Pancreas (tissue), 10 donors: ENCODE measurements at places on chromosomes 12 and 14. TPM values are rescaled to one million over a fixed set of nuclear protein-coding genes. Genes with fewer than 3 reads are reported as not detected.

Gene OR6C1
- not detected for total RNA-seq

Gene SLC25A21
- total RNA-seq: 0.83 TPM

Gene FAM222A
- 3.7 TPM for total RNA-seq

Gene TCHP
- total RNA-seq: 11.9 TPM

Gene DIP2B
- 15.9 TPM for total RNA-seq

Gene NOS1
- total RNA-seq: 1.0 TPM

- no peak for DNase-seq
- no peaks in the 10 kb centered on the region for H3K27me3 ChIP-seq
- no peaks in the 10 kb centered on the region for H3K36me3 ChIP-seq
- no peak overlapping the region for H3K4me3 ChIP-seq
These were observed 95.3 kb downstream of the FGD4 start for GRCh38 chr12:32494656-32495055.

DNA sequence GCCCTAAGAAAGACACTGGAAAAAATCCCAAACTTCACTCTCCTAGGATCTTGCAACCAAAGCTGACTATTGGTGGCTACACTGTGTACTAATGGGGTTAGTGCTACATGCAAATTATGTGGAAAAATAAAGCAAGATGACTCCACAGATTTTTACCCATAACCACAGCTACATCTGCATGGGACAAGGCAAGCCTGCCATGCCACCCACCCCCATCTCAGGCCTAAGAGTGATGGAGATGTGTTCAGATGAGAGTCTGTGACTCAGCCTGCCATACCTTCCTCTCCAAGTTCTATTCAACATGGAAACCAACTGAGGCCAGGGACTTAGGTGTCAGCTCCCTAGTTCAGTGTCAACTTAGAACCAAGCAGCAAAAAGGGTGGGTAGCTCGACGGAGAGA, 206.2 kb downstream of the PELI2 start:
- no peaks in the 10 kb centered on the region for H3K36me3 ChIP-seq
- DNase-seq: no peak
- no peaks in the 10 kb centered on the region for H3K4me1 ChIP-seq
- H3K27ac ChIP-seq: no peak overlapping the region
- no peak overlapping the region for H3K4me3 ChIP-seq

GRCh38 chr12:58326534-58326933, 385.2 kb downstream of the ATP23 start:
- no peaks in the 10 kb centered on the region for H3K4me1 ChIP-seq
- H3K4me3 ChIP-seq: no peak overlapping the region
- DNase-seq: no peak
- no peaks in the 10 kb centered on the region for H3K27me3 ChIP-seq
- no peaks in the 10 kb centered on the region for H3K36me3 ChIP-seq
- no peak overlapping the region for H3K27ac ChIP-seq

DNA sequence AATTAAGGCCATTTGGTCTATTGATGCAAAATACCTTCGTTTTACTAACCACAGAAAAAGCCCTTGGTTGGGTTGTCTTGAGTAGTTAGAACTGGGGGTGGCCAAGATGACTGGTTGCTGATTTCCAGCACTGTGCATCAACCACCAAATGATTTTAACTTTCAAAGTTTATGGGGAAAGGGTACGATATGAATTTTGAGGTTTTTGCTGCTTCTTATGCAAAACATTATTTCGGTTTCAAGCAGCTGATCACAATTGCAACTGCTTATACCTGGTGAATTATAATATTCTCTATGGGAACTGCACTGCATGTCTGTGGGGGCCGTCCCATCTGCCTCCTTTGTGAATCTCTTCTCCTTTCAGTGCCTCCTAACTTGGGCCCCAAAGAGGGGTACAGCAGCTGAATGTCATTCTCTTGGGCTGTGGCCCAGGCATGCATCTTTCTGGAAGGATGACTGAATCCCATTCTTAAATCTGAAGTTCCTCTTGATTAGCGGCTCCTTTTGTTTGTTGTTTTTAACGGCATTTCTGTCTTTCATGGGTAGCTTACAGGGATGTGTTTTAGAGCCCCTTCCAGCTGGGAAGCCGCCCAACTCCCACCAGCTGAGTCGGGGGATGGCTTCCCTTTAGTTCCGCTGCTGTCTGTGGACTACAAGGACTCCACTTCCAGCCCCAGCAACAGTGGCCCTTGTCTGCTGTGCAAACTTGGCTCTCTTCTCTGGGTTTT, 479.8 kb downstream of the ZFP36L1 start:
- no peaks in the 10 kb centered on the region for H3K27me3 ChIP-seq
- no peak overlapping the region for H3K4me3 ChIP-seq
- peak overlapping the region; percentile 28 for H3K27ac ChIP-seq
- DNase-seq: no peak
- peaks cover 45% of the 10 kb centered on the region for H3K4me1 ChIP-seq
- H3K36me3 ChIP-seq: no peaks in the 10 kb centered on the region

- H3K4me3 ChIP-seq: peak overlapping the region; percentile 39
- no peak overlapping the region for H3K27ac ChIP-seq
- peaks cover 25% of the 10 kb centered on the region for H3K4me1 ChIP-seq
- no peaks in the 10 kb centered on the region for H3K36me3 ChIP-seq
- no peaks in the 10 kb centered on the region for H3K27me3 ChIP-seq
These were observed 2.3 kb downstream of the WNT1 start for GRCh38 chr12:48980389-48980952.

GRCh38 chr12:114884575-114884974, 200.6 kb upstream of the TBX3 start:
- no peak overlapping the region for H3K4me3 ChIP-seq
- H3K36me3 ChIP-seq: no peaks in the 10 kb centered on the region

GRCh38 chr12:95642583-95642982, 91.3 kb upstream of the USP44 start:
- DNase-seq: no peak
- H3K36me3 ChIP-seq: no peaks in the 10 kb centered on the region
- H3K4me3 ChIP-seq: no peak overlapping the region
- no peak overlapping the region for H3K27ac ChIP-seq

GRCh38 chr12:68805592-68806120, 2.3 kb upstream of the MDM2 start:
- DNase-seq: no peak
- peaks cover 10% of the 10 kb centered on the region for H3K36me3 ChIP-seq
- no peak overlapping the region for H3K27ac ChIP-seq
- peaks cover 10% of the 10 kb centered on the region for H3K4me1 ChIP-seq

GRCh38 chr14:65074449-65075150, 27.7 kb downstream of the MAX start:
- no peak overlapping the region for H3K4me3 ChIP-seq
- no peaks in the 10 kb centered on the region for H3K27me3 ChIP-seq
- H3K4me1 ChIP-seq: peaks cover 7% of the 10 kb centered on the region
- H3K36me3 ChIP-seq: no peaks in the 10 kb centered on the region

DNA sequence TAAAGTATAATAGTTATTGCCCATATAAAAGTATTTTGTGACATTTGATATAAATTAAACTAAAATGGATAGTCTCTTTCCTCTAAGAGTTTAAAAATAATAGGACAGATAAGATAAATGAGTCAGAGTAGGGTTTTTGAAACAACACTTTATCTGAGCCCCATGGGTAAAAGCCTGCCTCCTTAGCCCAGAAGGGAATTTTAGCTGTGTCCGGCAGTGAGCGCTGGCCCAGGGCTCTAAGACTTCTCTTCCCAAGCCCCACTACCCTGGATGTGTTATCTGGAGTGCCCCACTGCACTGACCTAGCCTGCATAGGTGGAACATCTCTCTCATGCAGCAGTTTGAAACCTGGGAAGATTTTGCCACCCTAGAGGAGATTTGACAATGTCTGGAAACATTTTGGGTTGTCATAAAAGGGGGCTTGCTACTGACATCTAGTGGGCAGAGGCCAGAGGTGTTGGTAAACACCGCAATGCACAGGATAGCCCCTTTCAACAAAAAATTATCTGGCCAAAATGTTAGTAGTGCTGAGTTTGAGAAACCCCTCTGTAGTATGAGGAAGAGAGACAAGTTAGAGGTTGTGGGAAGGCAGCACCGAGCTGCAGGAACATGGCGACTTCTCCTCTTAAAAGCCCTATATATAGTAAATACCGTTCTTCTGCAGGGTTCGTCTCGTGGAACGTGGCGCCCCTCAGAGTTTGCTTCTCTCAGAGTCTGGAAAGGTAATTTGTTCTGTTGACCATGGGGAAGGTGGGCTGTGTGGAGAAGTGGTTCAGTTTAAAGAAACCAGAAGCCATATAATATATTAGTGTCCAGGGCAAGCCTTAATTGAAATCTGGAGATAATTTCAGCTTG, 29.3 kb upstream of the ATF1 start:
- H3K36me3 ChIP-seq: peaks cover 23% of the 10 kb centered on the region
- no peaks in the 10 kb centered on the region for H3K27me3 ChIP-seq
- DNase-seq: no peak
- H3K27ac ChIP-seq: no peak overlapping the region
- no peak overlapping the region for H3K4me3 ChIP-seq

GRCh38 chr12:45687081-45688015, 42.2 kb upstream of the ARID2 start:
- DNase-seq: no peak
- no peaks in the 10 kb centered on the region for H3K4me1 ChIP-seq
- H3K36me3 ChIP-seq: no peaks in the 10 kb centered on the region
- no peak overlapping the region for H3K27ac ChIP-seq
- no peaks in the 10 kb centered on the region for H3K27me3 ChIP-seq

GRCh38 chr14:65815127-65815526, 402.6 kb downstream of the FUT8 start:
- no peak for DNase-seq
- H3K27ac ChIP-seq: no peak overlapping the region
- H3K4me1 ChIP-seq: no peaks in the 10 kb centered on the region
- no peaks in the 10 kb centered on the region for H3K36me3 ChIP-seq
- no peaks in the 10 kb centered on the region for H3K27me3 ChIP-seq

GRCh38 chr14:98177551-98177950, 1094.4 kb downstream of the BCL11B start:
- DNase-seq: no peak
- H3K4me1 ChIP-seq: no peaks in the 10 kb centered on the region
- H3K27ac ChIP-seq: no peak overlapping the region
- no peaks in the 10 kb centered on the region for H3K36me3 ChIP-seq
- H3K4me3 ChIP-seq: no peak overlapping the region

GRCh38 chr12:106918746-106919145, 37.0 kb upstream of the TMEM263 start:
- H3K27me3 ChIP-seq: no peaks in the 10 kb centered on the region
- H3K4me3 ChIP-seq: no peak overlapping the region

- peak; percentile 97 for DNase-seq
- H3K4me3 ChIP-seq: peak within 1 kb of the TSS; percentile 70
- peaks cover 22% of the 10 kb centered on the region for H3K4me1 ChIP-seq
- peak within 1 kb of the TSS; percentile 79 for H3K27ac ChIP-seq
- H3K27me3 ChIP-seq: no peaks in the 10 kb centered on the region
These were observed at the start of gene JDP2 for GRCh38 chr14:75427482-75428229. JDP2 (plus strand) TSS chr14:75428022; CDS start chr14:75437921, 9,899 bp downstream.

DNA sequence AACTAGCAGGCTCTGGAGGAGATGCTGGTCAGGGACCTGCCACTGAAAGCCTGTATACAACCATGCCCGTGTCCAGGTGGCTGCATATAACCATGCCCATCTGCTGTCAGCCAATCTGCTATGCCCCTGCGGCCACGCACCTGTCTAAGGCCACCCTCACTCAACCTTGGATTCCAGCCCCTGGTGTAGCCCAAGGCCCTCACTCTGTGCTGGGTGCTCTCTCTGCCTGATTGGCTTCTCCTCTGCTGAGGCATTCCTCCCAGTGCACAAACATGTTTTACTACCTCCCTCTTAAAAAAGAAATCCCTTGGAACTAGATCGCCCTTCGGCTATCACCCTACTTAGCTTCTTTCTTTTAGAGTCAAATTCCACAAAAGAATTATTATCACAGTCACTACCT, 45.5 kb downstream of the ZFP36L1 start:
- DNase-seq: no peak
- no peaks in the 10 kb centered on the region for H3K4me1 ChIP-seq
- H3K27me3 ChIP-seq: no peaks in the 10 kb centered on the region
- no peak overlapping the region for H3K4me3 ChIP-seq

- DNase-seq: no peak
- no peak overlapping the region for H3K27ac ChIP-seq
- H3K36me3 ChIP-seq: no peaks in the 10 kb centered on the region
- no peaks in the 10 kb centered on the region for H3K4me1 ChIP-seq
- no peak overlapping the region for H3K4me3 ChIP-seq
These were observed 26.5 kb upstream of the EPS8 start for GRCh38 chr12:15815730-15816129.

GRCh38 chr14:59986556-59987059, 66.7 kb downstream of the LRRC9 start:
- no peak overlapping the region for H3K4me3 ChIP-seq
- no peak for DNase-seq
- no peaks in the 10 kb centered on the region for H3K4me1 ChIP-seq
- no peak overlapping the region for H3K27ac ChIP-seq
- no peaks in the 10 kb centered on the region for H3K36me3 ChIP-seq

DNA sequence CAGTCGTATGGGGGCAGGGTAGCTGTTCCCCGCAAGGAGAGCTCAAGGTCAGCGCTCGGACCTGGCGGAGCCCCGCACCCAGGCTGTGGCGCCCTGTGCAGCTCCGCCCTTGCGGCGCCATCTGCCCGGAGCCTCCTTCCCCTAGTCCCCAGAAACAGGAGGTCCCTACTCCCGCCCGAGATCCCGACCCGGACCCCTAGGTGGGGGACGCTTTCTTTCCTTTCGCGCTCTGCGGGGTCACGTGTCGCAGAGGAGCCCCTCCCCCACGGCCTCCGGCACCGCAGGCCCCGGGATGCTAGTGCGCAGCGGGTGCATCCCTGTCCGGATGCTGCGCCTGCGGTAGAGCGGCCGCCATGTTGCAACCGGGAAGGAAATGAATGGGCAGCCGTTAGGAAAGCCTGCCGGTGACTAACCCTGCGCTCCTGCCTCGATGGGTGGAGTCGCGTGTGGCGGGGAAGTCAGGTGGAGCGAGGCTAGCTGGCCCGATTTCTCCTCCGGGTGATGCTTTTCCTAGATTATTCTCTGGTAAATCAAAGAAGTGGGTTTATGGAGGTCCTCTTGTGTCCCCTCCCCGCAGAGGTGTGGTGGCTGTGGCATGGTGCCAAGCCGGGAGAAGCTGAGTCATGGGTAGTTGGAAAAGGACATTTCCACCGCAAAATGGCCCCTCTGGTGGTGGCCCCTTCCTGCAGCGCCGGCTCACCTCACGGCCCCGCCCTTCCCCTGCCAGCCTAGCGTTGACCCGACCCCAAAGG, 804 bp downstream of the GAPDH start:
- peaks cover 3% of the 10 kb centered on the region for H3K36me3 ChIP-seq
- peak overlapping the region; percentile 98 for H3K27ac ChIP-seq
- DNase-seq: peak; percentile 62
- no peaks in the 10 kb centered on the region for H3K27me3 ChIP-seq
- H3K4me3 ChIP-seq: peak overlapping the region; percentile 99

GRCh38 chr12:45732250-45732649, 2.7 kb downstream of the ARID2 start:
- no peak for DNase-seq
- peaks cover 34% of the 10 kb centered on the region for H3K4me1 ChIP-seq
- H3K27ac ChIP-seq: no peak overlapping the region
- H3K27me3 ChIP-seq: no peaks in the 10 kb centered on the region
- H3K4me3 ChIP-seq: no peak overlapping the region

DNA sequence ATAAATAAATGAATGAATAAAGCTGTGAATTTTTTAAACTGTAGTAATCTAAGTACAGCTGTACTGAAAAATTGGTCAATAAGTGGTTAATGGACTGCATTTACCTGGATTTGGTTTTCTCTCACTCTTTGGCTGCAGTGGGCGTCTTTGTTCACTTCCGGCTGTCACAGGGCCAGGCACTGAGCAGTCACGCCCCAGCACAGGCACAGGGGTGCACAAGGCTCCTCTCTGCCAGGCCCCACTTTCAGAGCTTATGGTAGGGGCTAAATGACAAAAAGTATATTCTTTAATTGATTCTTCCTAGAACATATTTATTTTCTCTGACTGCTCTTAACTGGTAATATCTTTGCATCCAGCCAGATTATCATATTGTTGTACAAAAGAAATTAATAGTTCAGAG, 70.6 kb upstream of the DYNC1H1 start:
- no peak overlapping the region for H3K4me3 ChIP-seq
- no peaks in the 10 kb centered on the region for H3K36me3 ChIP-seq
- DNase-seq: no peak
- no peaks in the 10 kb centered on the region for H3K27me3 ChIP-seq
